ENCODE measurements at places on chromosomes 13 and 19. TPM values are rescaled to one million over a fixed set of nuclear protein-coding genes. Genes with fewer than 3 reads are reported as not detected.

DNA sequence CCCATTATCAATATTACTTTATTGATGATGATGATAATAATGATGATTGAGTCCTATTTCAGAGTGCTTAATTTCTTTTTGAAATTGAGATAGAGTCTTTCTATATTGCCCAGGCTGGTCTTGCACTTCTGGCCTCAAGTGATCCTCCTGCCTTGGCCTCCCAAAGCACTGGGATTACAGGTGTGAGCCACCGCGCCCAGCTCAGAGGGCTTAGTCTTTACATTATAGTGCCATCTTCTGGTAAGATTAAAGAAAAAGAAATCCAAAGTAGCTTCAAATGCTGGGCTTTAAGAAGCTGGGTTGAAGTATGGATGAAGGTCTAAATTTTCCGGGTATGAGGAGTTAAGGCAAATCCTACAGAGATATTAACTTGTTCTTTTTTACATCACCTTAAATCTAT, 3.4 kb upstream of the ZNF333 start:
- peaks cover 9% of the 10 kb centered on the region for H3K4me1 ChIP-seq
- DNase-seq = peak; percentile 2
- H3K36me3 ChIP-seq = no peaks in the 10 kb centered on the region
- H3K27me3 ChIP-seq = peaks cover 4% of the 10 kb centered on the region
- H3K27ac ChIP-seq = no peak overlapping the region
- no peak overlapping the region for H3K4me3 ChIP-seq

GRCh38 chr13:79585033-79585432, 104.1 kb downstream of the NDFIP2 start:
- H3K36me3 ChIP-seq = no peaks in the 10 kb centered on the region
- H3K27ac ChIP-seq = no peak overlapping the region
- H3K4me1 ChIP-seq = no peaks in the 10 kb centered on the region
- H3K4me3 ChIP-seq = no peak overlapping the region
- no peaks in the 10 kb centered on the region for H3K27me3 ChIP-seq

DNA sequence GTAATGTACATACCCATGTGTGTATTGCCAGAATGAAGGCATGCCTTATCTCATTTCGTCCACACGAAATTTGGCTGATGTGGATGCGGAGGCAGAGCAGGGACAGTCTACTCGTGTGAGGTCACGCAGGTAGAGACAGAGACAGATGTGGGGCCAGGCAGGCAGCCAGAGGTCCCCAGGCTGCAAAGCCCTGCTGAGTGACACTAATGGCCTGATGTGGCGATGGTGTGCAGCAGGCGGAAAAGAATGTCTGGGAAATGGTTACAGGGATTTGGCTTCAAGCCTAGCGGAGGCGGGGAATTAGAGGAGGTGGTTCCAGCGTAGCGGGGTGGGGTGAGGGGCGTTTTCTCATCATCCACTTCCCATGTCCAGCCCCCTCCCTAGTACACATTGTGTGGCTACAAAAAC, 4.2 kb upstream of the IZUMO2 start:
- H3K27ac ChIP-seq = no peak overlapping the region
- no peak for DNase-seq
- no peaks in the 10 kb centered on the region for H3K36me3 ChIP-seq
- H3K4me1 ChIP-seq = no peaks in the 10 kb centered on the region
- H3K4me3 ChIP-seq = no peak overlapping the region

GRCh38 chr19:55681131-55682092, 6.4 kb downstream of the EPN1 start:
- H3K4me3 ChIP-seq = no peak overlapping the region
- H3K27me3 ChIP-seq = no peaks in the 10 kb centered on the region
- no peak overlapping the region for H3K27ac ChIP-seq
- peaks cover 27% of the 10 kb centered on the region for H3K36me3 ChIP-seq
- H3K4me1 ChIP-seq = peaks cover 31% of the 10 kb centered on the region

DNA sequence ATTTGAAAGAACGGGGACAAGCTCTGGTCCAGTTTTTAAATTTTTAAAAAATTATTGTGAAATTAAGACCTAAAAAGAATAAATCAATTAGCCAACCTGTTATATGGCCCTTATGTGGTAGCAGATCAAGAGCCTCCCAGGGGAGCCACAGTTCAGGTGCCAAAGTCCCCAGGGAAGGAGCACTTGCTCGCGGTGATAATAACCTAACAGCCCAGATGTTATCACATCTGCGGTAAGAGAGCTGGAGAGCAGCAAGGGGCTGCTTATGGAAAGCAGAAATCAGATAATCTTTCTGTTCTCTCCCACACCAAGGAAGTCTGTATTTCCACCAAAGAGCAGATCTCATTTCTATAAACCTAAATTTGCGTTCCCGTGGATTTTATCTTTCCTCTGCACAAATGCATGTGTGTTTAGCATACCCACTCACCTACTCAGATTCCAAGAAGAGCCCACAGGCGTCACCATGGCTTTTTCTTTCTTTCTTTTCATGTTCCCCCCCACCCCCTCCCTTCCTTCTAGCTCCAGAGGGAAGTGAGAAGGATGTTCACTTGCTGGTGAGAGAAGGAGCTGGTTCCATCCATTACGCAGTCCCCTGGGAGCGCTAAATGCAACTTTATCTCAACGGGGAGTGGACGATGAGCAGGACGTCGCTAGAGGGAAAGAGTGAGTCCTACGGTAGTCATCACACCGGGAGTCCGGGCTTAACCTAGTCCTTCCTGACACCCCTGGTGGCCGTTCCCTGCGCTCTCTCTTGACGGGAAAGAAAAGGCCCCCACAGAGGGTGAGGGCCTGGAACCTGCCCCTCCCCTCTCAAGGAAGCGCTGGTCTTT, 1.6 kb upstream of the POU4F1 start:
- no peak for DNase-seq
- peaks cover 41% of the 10 kb centered on the region for H3K4me1 ChIP-seq
- H3K27me3 ChIP-seq = peaks cover 93% of the 10 kb centered on the region
- no peak overlapping the region for H3K27ac ChIP-seq

DNA sequence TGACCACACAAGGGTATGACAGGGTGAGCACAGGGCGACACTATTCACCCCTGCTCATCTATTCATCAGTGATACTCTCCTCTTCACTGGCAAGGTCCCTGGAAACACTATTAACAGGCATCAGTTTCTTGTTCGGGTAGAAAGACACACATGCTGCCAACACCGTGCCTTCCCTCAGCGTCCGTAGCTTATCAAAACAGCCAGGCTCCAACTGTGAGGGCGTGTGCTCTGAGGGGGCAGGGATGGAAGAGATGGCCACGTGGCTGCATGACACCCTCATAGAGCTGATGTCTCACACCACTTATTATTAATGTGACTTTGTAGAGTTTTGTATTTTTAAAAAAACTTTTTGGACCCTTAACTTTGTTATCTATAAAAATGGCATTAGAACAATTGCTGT, 160.3 kb downstream of the ITGBL1 start:
- no peak overlapping the region for H3K4me3 ChIP-seq
- peaks cover 11% of the 10 kb centered on the region for H3K27me3 ChIP-seq
- H3K4me1 ChIP-seq = no peaks in the 10 kb centered on the region
- no peaks in the 10 kb centered on the region for H3K36me3 ChIP-seq

DNA sequence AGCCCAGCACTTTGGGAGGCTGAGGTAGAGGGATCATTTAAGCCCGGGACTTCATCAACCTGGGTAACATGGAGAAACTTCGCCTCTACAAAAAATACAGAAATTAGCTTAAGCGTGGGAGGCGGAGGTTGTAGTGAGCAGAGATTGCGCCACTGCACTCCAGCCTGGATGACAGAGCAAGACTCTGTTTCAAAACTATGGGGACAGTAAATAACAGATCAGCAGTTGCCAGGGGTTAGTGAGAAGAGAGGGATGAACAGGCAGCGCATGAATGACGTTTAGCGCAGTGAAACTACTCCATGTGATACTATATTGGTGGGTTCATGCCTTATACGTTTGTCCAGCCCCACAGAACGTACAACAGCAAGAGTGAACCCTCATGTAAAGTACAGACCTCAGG, 7.1 kb upstream of the ICAM3 start:
- H3K27ac ChIP-seq = no peak overlapping the region
- no peaks in the 10 kb centered on the region for H3K27me3 ChIP-seq
- no peaks in the 10 kb centered on the region for H3K36me3 ChIP-seq
- H3K4me1 ChIP-seq = peaks cover 2% of the 10 kb centered on the region
- no peak for DNase-seq
- H3K4me3 ChIP-seq = no peak overlapping the region

- peaks cover 5% of the 10 kb centered on the region for H3K4me1 ChIP-seq
- H3K36me3 ChIP-seq = no peaks in the 10 kb centered on the region
- no peak overlapping the region for H3K4me3 ChIP-seq
These were observed 14.6 kb downstream of the GNA11 start for GRCh38 chr19:3108775-3109174.

The NCR1 gene
- 0.43 TPM for total RNA-seq

The ZNF71 gene
- 5.4 TPM for total RNA-seq

The DPF1 gene
- total RNA-seq = 0.50 TPM

The SELENOV gene
- total RNA-seq = not detected

The HIPK4 gene
- not detected for total RNA-seq

Data from activated naive CD8-positive, alpha-beta T cell treated with anti-CD3 and anti-CD28 coated beads for 36 hours (primary cell).